Left ventricle myocardium inferior (tissue), 1 donor: ENCODE measurements at places on chromosomes 16 and 17. TPM values are rescaled to one million over a fixed set of nuclear protein-coding genes. Genes with fewer than 3 reads are reported as not detected.

The CCL23 gene
- not detected for total RNA-seq

The ABCC12 gene
- total RNA-seq: not detected

The SLFN12L gene
- 0.25 TPM for total RNA-seq

The SCRN2 gene
- 27.1 TPM for total RNA-seq

The CKLF gene
- total RNA-seq: 7.8 TPM

The CALB2 gene
- 0.36 TPM for total RNA-seq

The TMEM238L gene
- not detected for total RNA-seq

The KRT39 gene
- total RNA-seq: not detected

The TEX14 gene
- 0.19 TPM for total RNA-seq

The GPR142 gene
- not detected for total RNA-seq

The FBXW10 gene
- total RNA-seq: 0.08 TPM

The MNT gene
- total RNA-seq: 9.9 TPM

The GCGR gene
- not detected for total RNA-seq

The IKZF3 gene
- total RNA-seq: 0.16 TPM

The CX3CL1 gene
- 11.7 TPM for total RNA-seq

The ABCC6 gene
- total RNA-seq: 1.2 TPM

The ATP2A3 gene
- total RNA-seq: 8.6 TPM

The C1QTNF1 gene
- total RNA-seq: 146 TPM

The TCAP gene
- total RNA-seq: 5,825 TPM

The TP53TG3 gene
- not detected for total RNA-seq

The PRSS22 gene
- total RNA-seq: not detected

The TEX19 gene
- not detected for total RNA-seq

The KRTAP2-1 gene
- not detected for total RNA-seq

The KRTAP9-4 gene
- total RNA-seq: not detected

The ORMDL3 gene
- total RNA-seq: 44.7 TPM

The ELMO3 gene
- total RNA-seq: 0.80 TPM

The CHST4 gene
- total RNA-seq: not detected

The HSBP1 gene
- total RNA-seq: 175 TPM

The SOST gene
- 0.14 TPM for total RNA-seq

The IRF8 gene
- total RNA-seq: 2.7 TPM

The PRR29 gene
- total RNA-seq: not detected

The CDRT15 gene
- total RNA-seq: not detected

The CFAP97D1 gene
- 0.05 TPM for total RNA-seq

The DOC2B gene
- 2.7 TPM for total RNA-seq

The TBC1D3B gene
- total RNA-seq: 3.4 TPM

The MT1M gene
- 3.1 TPM for total RNA-seq

The AXIN2 gene
- total RNA-seq: 21.0 TPM
